ENCODE measurements at places on chromosomes 4 and X. TPM values are rescaled to one million over a fixed set of nuclear protein-coding genes. Genes with fewer than 3 reads are reported as not detected.

The SOX3 gene
- total RNA-seq: not detected

GRCh38 chr4:167196344-167197012 is 37.8 kb downstream of the SPOCK3 start:
- no peak for DNase-seq

The PFKFB1 gene
- 0.44 TPM for total RNA-seq

- no peak for DNase-seq
Observed at GRCh38 chrX:126855839-126856524, 36.5 kb downstream of the PRR32 start.

The ESX1 gene
- not detected for total RNA-seq

DNA sequence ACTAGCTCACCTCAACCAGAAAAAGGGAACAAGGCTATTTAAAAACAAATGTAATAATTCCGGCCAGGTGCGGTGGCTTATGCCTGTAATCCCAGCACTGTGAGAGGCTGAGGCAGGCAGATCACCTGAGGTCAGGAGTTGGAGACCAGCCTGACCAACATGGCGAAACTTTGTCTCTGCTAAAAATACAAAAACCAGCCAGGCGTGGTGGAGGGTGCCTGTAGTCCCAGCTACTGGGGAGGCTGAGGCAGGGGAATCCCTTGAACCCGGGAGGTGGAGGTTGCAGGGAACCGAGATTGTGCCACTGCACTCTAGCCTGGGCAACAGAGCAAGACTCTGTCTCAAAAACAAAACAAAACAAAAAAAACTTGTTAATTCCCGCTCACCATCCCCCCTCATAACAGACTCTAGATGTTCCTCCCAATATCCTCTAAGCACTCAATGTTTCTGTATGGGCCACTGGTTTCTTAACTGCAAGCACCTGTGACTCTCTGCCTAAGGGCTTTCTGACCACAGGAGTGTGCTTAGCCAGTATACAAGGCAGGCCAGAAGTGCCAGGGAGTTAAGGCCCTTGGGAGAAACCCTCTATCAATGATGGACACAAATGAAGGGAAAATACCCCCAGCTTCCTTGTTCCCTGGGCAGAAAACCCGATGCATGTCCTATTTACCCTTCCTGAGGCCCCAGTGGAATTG is 21.0 kb upstream of the THOC2 start:
- DNase-seq: no peak

DNA sequence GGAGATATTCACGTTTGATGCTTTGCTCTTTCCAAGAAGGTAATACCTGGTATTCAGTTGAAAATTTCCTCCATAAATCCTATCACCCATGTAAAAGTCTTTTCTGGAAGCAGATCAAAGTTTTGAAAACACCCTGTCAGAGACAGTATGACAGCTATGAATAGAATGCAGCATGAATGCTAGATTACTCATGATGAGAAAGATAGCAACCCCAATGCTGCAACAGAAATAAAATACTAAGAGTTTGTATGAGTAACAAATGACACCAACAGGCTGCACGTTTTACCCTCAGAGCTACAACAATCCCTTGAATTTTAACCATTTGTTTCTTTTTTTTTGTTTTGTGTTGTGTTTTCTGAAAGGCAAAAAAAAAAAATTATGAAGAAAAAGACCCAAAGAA is 108.6 kb downstream of the ARHGAP6 start:
- no peak for DNase-seq

DNA sequence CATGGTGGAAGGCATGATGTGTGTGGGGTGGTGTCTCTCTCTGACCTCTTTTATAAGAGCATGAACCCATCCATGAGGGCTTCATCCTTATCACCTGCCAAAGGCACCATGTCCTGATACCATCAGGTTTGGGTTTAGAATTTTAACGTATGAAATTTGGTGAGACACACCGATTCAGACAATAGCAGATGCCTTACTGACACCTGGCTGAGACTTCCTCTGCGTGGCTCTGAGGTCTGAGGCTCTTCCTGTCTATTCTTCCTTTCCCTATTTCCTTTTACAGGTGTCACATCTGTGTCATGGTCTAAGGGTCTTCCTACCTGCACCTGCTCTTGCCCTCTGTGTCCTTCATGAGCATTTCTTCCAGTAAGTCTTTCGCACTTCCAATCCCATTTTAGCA is 320.7 kb upstream of the CLNK start:
- no peak for DNase-seq

The PCDH10 gene
- not detected for total RNA-seq

The PRDM5 gene
- 0.26 TPM for total RNA-seq

The DNAJB14 gene
- 76.0 TPM for total RNA-seq
